ENCODE measurements at places on chromosomes 1 and 21. TPM values are rescaled to one million over a fixed set of nuclear protein-coding genes. Genes with fewer than 3 reads are reported as not detected.
A peak's percentile ranks its signal among the peaks of the same experiment; 100 is the strongest.

DNA sequence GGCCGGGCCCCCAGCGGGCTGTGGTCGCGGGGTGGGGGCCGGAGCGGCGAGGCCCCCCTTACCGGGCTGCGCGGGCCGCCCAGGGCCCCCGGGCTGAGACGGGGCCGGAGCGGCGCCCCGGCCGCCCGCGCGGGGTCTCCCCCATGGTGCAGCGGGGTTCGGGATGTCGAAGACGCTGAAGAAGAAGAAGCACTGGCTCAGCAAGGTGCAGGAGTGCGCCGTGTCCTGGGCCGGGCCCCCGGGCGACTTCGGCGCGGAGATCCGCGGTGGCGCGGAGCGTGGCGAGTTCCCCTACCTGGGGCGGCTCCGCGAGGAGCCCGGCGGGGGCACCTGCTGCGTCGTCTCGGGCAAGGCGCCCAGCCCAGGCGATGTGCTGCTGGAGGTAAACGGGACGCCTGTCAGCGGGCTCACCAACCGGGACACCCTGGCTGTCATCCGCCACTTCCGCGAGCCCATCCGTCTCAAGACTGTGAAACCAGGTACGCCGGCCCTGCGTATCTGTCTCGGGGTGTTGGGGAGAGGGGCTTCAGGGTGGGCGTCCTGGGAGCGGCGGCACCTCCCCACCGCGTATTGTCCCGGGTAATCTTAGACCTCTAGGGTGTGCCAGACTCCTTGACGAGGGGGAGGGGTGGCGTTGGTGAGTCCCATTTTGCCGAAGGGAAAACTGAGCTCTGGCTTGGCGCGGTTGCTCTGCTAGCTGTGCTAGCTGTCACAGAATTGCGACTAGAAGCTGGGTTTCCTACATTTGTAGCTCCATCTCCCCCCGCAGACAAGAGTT lies 745 bp downstream of the MAGI3 start:
- H3K27ac ChIP-seq = peak overlapping the region; percentile 89
- peaks cover 11% of the 10 kb centered on the region for H3K4me1 ChIP-seq

DNA sequence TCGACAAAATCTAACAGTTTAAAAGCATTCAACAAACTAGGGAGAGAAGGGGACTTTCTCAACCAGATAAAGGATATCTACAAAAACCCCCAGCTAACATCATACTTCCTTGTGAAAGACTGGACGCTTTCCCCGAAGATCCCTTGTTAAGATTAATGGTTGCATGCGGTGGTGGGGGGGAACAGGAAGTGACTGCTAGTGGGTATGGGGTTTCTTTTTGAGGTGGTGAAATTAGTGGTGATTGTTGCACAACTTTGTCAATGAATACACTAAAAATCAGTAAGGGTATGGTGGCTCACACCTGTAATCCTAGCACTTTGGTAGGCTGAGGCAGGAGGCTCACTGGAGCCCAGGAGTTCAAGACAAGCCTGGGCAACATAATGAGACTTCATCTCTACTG lies 26.9 kb upstream of the EYA3 start:
- H3K36me3 ChIP-seq = no peaks in the 10 kb centered on the region
- H3K27me3 ChIP-seq = no peaks in the 10 kb centered on the region
- no peak overlapping the region for H3K4me3 ChIP-seq
- H3K4me1 ChIP-seq = no peaks in the 10 kb centered on the region
- H3K27ac ChIP-seq = peak overlapping the region; percentile 9
- DNase-seq = peak; percentile 69

The TSPAN2 gene
- 4.3 TPM for total RNA-seq

DNA sequence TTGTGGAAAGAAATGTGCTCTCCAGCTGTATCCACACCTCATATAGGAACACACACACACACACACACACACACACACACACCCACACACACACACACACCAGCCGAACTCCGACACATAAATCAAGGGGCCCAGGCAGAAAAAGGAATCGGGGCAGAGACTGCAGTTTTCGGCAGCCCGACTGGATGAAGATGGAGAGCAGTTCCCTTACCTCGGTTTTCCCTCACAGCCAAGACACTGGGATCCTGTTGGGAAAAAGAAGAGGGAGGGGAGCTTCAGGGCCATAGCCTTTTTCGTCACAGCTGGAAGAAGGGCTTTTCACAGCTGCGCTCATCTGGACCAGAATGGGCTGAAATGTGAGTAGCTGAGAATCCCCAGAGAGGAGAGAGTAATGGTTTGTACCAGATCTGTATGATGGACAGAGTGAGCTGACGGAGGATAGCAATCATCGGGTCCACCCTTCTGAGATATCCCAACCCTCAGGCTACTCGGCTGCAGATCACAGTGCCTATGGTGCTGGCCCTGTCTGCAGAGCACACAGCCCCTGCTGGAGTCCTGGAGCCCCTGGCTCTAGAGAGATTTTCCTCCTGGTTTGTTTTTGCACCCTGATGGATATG lies 37.7 kb downstream of the PIK3C2B start:
- H3K27me3 ChIP-seq = no peaks in the 10 kb centered on the region
- H3K27ac ChIP-seq = no peak overlapping the region
- H3K36me3 ChIP-seq = peaks cover 67% of the 10 kb centered on the region

The RSBN1 gene
- total RNA-seq = 21.0 TPM

- no peak for DNase-seq
- H3K4me3 ChIP-seq = no peak overlapping the region
- no peaks in the 10 kb centered on the region for H3K27me3 ChIP-seq
- H3K36me3 ChIP-seq = no peaks in the 10 kb centered on the region
- no peak overlapping the region for H3K27ac ChIP-seq
Measured at GRCh38 chr21:20902511-20902910, 95.7 kb upstream of the NCAM2 start.

- H3K27me3 ChIP-seq = no peaks in the 10 kb centered on the region
- no peaks in the 10 kb centered on the region for H3K36me3 ChIP-seq
- no peaks in the 10 kb centered on the region for H3K4me1 ChIP-seq
- no peak overlapping the region for H3K4me3 ChIP-seq
- no peak overlapping the region for H3K27ac ChIP-seq
Measured at GRCh38 chr1:213669964-213670691, 317.6 kb upstream of the PROX1 start.

- DNase-seq = no peak
- no peaks in the 10 kb centered on the region for H3K4me1 ChIP-seq
- H3K27me3 ChIP-seq = no peaks in the 10 kb centered on the region
- peaks cover 40% of the 10 kb centered on the region for H3K36me3 ChIP-seq
- no peak overlapping the region for H3K27ac ChIP-seq
- H3K4me3 ChIP-seq = no peak overlapping the region
Measured at GRCh38 chr1:158080066-158080465, 86.6 kb downstream of the KIRREL1 start.

The DFFA gene
- total RNA-seq = 37.0 TPM

All from lower lobe of right lung (tissue), 2 donors.